ENCODE measurements at places on chromosomes 12 and 14. TPM values are rescaled to one million over a fixed set of nuclear protein-coding genes. Genes with fewer than 3 reads are reported as not detected.

GLI1 gene
- total RNA-seq, result 5.0 TPM

DCP1B gene
- 10.3 TPM for total RNA-seq

DACT1 gene
- total RNA-seq, result 0.89 TPM

KRT86 gene
- 0.92 TPM for total RNA-seq

TAS2R42 gene
- total RNA-seq, result not detected

ADCK1 gene
- total RNA-seq, result 6.7 TPM

KRT75 gene
- total RNA-seq, result not detected

CLEC4A gene
- total RNA-seq, result not detected

HOXC10 gene
- not detected for total RNA-seq

DENND5B gene
- 18.9 TPM for total RNA-seq

MDM1 gene
- total RNA-seq, result 15.0 TPM

ENDOU gene
- total RNA-seq, result 0.37 TPM

OTUB2 gene
- total RNA-seq, result 0.74 TPM

DNA sequence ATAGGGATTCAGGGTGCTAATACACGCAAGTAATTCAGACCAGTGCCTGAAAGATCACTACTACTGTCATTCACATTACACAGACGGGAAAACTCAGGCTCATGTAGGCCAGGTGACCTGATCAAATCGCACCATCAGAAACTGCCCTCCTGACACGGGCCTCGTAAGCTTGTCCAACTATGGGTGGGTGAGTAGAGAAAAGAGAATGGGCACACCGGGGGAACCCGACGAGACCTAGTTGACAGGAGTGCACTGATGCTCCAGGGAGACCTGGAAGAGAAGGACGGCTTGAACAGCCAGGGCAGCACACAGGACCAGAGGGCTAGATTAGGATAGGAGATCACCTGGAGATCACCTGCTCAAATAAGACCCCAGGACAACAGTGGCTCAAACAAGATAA is 166.9 kb upstream of the DIO3 start:
- no peak for DNase-seq

GRCh38 chr14:29217813-29218450 is 451.3 kb downstream of the FOXG1 start:
- no peak for DNase-seq

- no peak for DNase-seq
Observed at GRCh38 chr14:29069228-29069627, 302.6 kb downstream of the FOXG1 start.

- no peak for DNase-seq
Observed at GRCh38 chr12:2118481-2119255, 65.9 kb downstream of the CACNA1C start.

- no peak for DNase-seq
Observed at GRCh38 chr14:96268431-96269358, 12.7 kb downstream of the BDKRB1 start.

GRCh38 chr12:96534339-96534738 is 45.0 kb downstream of the CFAP54 start:
- DNase-seq, result no peak

- DNase-seq, result no peak
Observed at GRCh38 chr14:75578786-75579337, 442 bp downstream of the FLVCR2 start.

DNA sequence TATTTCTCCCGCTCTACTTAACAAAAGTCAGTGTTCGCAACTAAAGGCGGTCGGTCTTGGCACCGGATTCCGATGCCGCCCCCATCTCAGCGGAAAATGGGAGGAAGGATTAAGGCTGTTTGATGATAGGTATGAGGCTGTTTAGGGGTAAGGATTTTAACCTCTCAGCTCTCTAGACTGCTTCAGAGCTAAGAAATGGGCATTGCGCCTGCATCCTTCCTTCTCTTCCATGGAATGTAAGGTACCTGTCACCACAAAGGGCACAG is 1.4 kb downstream of the COCH start:
- no peak for DNase-seq

DNA sequence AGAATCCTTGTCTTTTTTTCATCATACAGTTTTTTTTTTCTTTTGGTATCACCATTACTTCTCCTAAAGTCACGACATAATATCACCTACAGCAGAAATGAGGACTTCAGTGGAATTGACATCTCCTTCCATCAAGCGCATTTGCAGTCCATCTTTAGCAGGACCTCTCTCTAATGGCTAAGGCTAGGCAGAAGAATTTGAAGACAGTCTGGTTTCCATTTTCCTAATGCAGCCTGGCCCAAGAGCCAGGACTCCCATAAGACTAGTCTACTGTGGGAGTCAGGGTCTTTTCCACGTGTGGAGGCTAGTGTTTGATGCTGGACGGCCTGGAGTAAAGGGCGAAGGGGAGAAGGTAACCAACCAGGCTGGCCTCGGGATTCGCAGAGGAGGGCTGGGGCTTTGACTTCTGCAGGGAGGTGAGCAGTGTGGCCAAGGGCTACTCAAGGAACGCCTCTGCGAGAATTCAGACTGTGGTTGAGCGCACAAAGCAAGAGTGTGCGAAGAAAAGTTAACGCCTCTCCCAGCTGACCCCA is 769 bp upstream of the ZNF740 start:
- DNase-seq, result no peak

- DNase-seq, result no peak
Observed at GRCh38 chr12:52915637-52916036, 10.8 kb upstream of the KRT8 start.

DNA sequence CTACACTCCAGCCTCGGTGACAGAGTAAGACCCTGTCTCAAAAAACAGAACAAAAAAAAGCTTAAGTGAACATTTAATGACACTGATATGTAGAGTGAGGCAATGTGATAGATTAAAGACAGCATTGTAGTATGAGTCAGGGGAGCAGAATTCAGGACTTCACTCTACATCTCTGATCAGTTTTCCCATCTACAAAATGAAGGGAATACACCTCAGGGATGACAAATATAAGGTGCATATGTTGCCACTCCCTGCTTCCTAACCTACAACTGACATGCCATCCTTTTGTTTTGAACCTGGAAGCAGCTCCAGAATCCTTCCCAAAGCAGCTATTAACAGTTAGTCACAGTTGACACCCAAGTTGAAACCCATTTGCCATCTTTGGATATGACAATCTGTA is 30.9 kb upstream of the STRN3 start:
- DNase-seq, result no peak

DNA sequence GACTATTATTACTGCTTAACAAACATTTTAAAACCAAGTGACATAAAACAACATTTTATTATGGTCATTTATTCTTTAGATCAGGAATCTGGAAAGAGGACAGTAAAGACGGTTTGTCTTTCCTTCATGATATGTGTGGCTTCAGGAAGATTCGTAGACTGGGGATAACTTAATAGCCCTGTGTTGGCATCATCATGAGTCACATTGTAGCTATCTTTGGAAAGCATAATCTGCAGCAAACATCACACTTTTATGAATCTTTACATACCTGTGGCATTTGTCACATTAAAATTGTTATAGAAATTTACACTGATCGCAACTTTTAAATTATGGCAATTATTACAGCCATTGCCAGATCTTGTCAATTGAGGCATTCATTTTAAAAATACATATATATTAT is 397.1 kb downstream of the NOVA1 start:
- DNase-seq, result no peak

GRCh38 chr14:61649283-61649682 is 46.0 kb upstream of the HIF1A start:
- DNase-seq, result no peak

DNA sequence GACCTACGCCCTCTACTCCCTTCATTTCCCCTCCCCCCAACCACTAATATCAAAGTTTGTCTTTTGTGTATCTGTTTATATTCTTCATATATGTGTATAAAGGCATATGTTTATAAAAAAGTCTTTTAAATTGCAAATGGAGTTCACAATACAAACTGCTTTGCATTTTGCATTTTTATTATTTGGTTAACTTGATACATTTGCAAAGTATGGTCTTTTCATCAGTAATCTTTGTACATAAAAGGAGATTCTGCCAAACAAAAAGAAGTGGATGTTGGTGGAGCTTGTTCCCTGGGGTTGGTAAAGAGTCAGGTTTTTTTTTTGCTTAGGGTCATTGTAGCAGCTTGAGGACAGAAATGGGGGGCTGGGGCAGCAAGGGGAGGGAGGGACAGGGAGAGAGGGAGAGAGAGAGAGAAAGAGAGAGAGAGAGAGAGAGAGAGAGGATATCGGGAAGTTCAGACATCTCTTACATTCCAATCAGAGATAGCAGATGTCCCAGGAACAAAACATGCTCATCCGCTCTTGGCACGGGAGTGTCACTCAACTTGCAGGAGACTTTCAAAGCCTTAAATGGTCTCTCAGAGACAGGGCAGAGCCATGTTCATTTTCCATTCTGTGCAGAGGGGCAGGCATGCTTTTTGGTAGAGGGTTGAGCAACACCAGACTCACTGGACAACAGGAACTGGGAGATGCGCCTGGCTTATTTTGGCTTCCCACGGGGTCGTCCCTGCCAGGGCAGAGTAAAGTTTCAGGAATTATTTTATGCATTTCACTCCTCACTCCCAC is 44.8 kb upstream of the TBX5 start:
- no peak for DNase-seq

DNA sequence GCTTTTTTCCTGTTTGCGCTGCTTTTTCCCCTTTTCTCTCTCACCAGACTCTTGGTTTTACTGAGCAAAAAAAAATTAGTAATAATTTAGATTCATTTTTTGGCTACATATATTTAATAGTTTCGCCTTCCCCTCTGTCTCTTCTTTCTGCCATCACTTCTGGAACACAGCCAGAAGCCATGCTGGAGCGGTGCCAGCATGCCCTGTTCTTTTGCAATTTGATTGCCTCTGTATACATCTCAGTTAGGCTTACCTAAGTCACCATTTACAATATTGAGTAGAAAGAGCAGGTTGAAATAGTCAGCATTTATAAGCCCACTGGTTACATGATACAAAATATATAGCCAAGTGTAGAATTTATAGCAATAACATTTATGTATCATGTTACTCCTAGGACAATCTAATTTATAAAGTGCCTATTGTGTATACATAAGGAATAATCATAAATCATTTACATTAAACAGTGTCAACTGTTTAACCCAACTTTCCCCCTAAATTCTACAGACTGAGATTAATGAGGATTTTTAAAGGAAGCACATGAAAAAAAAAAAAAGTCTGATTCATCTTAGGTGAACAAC is 413.8 kb upstream of the SOX5 start:
- no peak for DNase-seq

GRCh38 chr14:100470523-100470897 is 116.7 kb downstream of the BEGAIN start:
- no peak for DNase-seq

- DNase-seq, result no peak
Observed at GRCh38 chr14:34465069-34465859, 3.2 kb upstream of the SPTSSA start.

- no peak for DNase-seq
Observed at GRCh38 chr12:1826867-1827705, 6.7 kb downstream of the LRTM2 start.

DNA sequence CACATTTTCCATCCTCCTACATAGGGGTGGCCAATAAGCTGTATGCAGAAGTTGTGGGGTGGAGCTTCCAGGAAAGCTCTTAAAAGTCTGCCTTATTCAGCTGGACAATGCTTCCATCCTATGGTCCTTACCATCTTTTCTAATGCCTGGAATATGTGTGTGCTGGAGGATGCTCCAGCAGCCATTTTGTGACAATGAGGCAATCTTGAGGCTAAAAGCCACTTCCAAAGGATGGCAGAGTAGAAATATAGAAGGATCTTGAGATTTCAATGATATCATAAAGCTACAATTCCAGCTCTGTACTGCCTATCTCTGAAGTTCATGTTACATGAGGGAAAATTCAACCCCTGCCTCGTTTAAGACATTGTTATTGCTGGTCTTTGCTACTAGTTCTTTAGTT is 95.7 kb downstream of the APAF1 start:
- no peak for DNase-seq

GRCh38 chr12:3293446-3294161 is 197.4 kb upstream of the PRMT8 start:
- no peak for DNase-seq

- DNase-seq, result no peak
Observed at GRCh38 chr12:14961466-14962152, at the start of gene ARHGDIB. TSS of gene ARHGDIB (minus strand) at chr12:14961601. CDS start at chr12:14950712, 10,889 bp downstream.

- DNase-seq, result no peak
Observed at GRCh38 chr12:43396671-43397070, 155.3 kb downstream of the ADAMTS20 start.

- peak; percentile 79 for DNase-seq
Observed at GRCh38 chr14:37874429-37875109, 279.1 kb downstream of the TTC6 start.

DNA sequence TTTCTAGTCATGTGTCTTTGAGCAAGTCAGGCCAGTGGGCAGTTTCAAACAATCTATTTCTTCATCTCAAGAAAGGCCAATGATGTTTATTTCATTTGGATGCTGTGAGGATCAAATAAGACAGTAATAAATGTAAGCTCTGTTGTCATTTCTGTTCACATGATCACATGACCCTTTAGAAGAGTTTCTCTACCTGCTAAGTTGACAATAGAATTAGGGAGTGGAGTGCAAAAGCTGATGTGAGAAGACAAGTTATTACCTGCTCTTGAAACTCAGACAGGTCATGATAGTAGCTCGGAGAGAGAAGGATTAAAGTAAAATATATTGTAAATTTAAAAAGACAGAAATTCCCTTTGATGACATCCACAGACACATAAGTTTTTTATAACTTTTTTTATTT is 37.3 kb upstream of the DCN start:
- no peak for DNase-seq

GRCh38 chr12:40632933-40633332 is 59.3 kb upstream of the CNTN1 start:
- DNase-seq, result no peak

DNA sequence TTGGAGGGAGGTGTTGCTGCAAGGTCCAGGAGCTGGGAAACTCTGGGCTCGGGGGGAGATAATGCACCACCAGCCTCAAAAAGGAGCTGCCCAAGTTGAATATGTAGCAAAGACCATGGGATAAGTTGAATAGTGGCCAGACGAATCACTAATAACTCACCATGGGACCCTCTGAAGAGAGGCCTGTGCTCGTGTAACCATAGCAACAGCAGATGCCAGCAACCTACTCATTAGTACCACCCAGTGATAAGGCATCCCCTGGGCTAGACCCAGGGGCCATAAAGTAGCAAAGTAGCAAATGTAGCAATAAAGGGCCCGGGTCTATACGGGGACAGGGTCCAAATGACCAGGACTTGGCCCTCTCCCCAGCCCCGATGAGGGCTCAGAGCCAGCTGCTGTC is 328.0 kb downstream of the DPF3 start:
- no peak for DNase-seq

Data from NCI-H460 (cell line).